ENCODE measurements at places on chromosomes 6 and 20.

DNA sequence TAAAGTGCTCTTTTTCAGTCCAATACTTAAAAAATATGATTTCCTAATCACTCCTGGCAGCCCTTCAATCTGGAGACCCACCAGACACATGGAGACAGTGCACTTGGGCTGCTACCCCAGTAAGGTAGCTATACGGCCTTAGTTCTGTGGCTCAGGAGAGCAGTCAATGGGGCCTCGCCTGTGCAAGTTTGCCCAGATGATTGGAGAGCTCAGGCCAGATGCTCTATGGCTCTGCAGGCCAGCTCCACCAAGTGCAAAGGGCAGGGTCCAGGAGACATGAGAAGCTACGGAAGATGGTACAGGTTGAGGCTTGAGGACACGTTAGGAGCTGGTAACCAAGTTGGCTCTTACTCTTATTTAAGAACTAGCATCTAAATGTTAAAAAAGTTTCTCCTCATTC, 30.7 kb downstream of the STK38 start:
- no peak for DNase-seq

DNA sequence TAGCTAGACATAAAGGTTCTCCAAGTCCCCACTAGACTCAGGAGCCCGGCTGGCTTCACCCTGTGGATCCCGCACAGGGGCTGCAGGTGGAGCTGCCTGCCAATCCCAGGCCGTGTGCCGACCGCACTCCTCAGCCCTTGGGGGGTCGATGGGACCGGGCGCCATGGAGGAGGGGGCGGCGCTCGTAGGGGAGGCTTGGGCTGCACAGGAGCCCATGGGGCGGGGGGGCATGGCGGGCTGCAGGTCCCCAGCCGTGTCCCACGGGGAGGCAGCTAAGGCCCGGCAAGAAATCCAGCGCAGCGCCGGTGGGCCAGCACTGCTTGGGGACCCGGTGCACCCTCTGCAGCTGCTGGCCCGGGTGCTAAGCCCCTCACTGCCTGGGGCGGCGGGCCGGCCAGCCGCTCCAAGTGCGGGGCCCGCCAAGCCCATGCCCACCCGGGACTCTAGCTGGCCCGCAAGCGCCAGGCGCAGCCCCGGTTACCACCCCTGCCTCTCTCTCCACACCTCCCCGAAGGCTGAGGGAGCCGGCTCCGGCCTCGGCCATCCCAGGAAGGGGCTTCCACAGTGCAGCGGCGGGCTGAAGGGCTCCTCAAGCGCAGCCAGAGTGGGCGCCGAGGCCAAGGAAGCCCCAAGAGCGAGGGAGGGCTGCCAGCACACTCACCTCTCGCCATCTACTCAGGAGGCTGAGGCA, 26.5 kb upstream of the ID1 start:
- no peak for DNase-seq

DNA sequence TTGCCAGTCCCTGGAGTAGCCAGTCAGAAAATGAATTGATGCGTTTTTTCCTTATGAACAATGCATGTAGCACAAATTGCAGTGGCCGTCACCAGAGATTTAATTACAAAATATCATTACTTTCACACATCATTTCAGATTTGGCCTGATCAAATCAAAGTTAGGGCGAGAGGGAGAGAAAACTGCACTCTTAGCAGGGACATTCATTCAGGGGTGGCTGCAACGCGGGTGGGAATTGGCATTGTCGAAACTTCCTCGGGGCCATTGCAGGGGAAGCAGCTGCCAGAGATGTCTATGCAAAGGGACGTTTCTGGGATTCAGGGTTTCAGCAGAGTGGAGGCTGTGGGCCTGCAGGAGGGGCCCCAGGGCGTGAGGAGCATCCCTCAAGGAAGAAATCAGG, 76.5 kb upstream of the TOP1 start:
- no peak for DNase-seq

- DNase-seq, result no peak
Measured at GRCh38 chr20:4717816-4718570, 3.7 kb upstream of the PRND start.

DNA sequence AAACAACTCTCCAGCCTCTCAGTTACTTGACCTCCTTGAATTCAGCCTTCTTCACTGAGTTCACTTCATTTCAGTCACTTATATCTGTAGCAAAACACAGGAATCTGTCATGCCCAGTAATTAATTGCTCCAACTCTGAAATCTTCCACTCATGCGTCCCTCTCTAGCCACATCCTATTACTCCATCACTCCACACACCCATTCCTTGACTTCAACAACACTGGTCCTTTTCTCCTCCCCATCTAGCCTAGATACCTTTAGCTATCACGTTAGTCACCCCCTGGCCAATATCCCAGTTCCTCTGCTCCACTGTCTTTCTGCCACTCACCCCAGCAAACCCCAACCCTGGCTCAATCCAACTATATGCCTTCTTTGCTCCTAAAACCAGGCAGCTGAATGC, 7.7 kb downstream of the ZHX3 start:
- DNase-seq, result no peak

DNA sequence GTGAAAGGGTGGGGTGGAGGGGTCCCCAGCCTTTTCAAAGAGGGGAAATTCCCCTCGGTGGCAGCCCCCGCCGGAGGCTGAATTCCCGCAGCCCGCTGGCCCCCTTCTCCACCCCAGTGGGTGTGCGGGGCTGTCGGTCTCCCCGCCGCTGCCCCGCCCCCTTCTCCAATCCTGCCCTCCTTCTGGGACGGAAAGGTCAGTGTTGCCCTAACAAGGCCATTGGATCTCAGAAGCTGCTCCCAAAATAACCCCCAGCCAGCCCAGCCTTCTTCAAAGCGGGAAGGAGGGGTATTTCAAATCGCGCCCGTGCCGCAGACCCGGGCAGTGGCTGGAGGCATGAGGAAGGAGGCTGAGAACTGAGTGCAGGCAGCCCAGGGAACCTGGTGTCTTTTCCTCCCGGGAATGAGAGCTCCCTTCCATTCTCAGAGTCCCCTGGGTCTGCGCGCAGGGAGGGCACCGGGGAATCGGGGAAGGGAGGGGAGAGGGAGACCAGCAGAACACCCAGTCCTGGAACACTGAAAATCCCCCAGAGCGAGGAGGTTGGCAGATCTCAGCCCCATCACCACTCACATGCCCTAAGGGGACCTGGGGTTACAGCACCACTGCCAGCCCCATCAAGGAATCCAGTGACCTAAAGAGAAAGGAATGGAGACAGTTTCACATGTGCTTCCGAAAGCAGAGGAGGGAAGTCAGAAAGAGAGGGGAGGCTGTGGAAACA, at the start of gene JPH2:
TSS of gene JPH2 (minus strand) at position 135 of the 718 bp plus-strand sequence. CDS start 483 bp downstream, outside the sequence.
- no peak for DNase-seq

DNA sequence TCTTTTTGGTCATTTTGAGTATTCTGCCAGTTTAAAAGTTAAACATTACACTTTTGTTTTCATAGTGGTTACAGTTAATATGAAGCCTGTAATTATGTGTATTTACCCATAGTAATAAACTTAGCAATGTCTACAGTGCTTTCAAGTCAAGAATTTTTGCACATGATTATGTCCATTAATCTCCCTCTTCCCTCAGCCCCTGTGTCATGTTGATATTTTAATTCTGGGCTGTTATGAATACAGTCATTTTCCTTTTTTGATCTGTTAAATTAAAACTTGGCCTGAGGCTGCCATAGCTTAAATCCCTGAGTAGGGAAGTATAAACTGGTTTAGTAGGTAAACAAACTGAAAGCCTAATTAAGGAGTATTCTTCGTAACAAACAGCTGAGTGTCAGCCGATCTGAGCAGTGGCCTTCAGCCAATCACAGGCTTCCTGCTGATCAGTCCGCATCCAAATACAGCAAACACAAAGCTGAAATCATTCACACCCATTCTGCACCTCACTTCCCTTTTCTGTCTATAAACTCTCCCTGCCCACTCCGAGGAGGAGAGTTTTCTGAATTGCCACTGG, 9.5 kb upstream of the SFT2D1 start:
- DNase-seq, result no peak

DNA sequence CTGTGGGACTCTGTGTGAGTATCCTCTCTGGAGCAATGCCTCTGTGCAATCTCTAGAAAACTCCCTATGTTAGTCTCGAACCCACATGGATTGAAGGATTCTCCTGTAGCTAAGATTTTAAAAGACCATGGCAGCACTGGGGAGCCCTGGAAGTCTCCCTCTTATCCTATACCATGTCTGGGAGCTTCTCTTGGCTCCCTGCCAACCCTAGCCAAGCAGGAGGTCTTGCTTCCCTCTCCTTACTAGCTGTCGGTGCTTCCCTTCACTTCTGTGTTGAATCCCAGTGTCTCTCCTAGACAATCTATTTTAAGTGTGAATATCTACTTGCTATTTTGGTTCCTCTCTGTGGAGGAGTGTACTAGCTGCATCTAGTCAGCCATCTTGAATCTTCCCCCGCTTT, 118.8 kb upstream of the NRN1 start:
- DNase-seq, result no peak

- DNase-seq, result no peak
Measured at GRCh38 chr6:69825904-69826303, 29.1 kb upstream of the LMBRD1 start.

DNA sequence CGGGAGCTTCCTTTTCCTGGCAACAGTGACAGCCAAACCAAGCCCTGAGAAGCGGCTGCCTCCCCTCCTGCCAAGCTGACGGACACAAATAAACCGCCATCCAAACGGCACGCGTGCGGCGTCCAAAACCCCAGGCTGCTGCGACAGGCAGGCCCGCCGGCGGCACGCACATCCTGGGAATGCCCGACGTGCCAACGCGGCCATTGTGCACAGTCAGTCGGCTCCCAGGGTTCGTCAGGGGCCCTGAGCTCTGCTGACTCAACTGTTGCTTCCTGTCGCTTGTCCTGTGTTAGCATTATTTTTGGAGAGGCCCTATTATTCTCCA, 6.8 kb downstream of the JAG1 start:
- peak; percentile 63 for DNase-seq

DNA sequence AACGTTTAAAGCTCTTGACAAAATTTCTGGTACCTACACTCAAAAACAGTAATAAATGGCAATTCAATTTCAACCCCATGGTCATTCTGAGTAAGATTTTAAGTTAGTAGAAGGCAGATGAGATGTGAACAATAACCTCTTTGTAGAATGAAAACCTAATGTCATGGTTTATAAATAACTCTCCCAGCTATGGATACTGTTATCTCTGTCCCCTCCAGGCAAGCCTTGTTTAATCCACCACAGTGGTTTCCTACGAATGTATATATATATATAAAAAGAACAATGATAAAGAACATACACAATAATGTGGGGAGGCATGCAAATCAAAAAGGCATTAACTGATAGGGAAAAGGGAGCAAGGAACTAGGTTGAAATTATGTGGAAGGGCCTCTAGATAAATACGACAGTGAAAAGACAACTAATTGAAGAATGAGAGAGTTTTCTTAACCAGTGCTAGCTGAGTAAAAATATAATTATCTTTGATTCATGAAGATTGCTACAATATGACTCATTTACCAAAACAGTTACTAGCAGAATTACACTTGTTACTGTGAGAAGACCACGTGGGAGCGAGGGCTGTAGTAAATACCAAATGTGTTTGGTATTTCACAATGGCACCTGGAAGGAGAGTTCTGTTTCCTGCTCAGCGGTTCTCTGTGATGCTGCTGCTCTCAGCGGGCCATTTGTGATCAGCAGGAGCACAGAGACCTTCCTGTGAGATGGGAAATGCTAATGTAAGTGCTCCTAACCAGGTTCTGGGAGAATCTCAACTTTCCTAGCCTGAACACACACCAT, 173.7 kb downstream of the MBOAT1 start:
- DNase-seq, result no peak

DNA sequence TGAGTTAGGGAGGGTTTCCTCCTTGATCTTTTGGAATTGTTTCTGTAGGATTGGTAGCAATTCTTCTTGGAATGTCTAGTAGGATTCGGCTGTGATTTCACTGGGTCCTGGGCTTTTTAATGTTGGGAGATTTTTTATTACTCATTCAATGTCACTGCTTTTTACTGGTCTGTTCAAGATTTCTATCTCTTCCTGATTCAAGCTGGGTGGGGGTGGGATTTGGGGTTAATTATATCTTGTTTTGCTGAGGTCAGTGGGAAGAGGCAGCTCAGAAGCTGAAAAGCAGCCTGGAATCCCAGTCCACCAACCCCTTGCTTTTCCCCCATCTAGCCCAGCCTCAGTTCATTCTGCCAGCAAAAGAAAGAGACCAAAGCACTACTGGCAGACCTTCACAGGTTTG, 39.6 kb downstream of the SUMO4 start:
- DNase-seq, result no peak

GRCh38 chr20:48878534-48879248, 42.8 kb upstream of the ARFGEF2 start:
- DNase-seq, result no peak

DNA sequence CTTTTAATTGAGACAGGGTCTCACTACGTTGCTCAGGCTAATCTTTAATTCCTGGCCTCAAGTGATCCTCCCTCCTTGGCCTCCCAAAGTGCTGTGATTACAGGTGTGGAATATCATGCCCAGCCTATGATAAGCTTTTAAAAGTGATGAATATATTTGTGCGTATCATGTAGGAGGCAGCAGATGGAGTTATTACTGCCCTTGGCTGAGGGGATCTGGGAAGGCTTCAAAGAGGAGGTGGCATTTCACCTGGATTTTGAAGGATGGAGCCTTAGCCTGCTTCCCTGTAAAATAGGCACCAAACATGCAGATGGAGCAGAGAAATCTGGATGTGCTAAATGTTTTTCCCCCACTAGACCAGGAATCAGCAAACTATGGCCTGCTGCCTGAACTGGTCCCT, 10.1 kb downstream of the PIM1 start:
- no peak for DNase-seq

- no peak for DNase-seq
Measured at GRCh38 chr20:42652266-42652665, 537.4 kb downstream of the PTPRT start.
